ENCODE measurements at places on chromosomes 12 and 14.

GRCh38 chr12:105330931-105331804 is 677 bp downstream of the C12orf75 start:
- peak overlapping the region; percentile 84 for H3K4me3 ChIP-seq
- no peaks in the 10 kb centered on the region for H3K27me3 ChIP-seq
- DNase-seq, result peak; percentile 27
- H3K27ac ChIP-seq, result peak overlapping the region; percentile 93
- peaks cover 58% of the 10 kb centered on the region for H3K4me1 ChIP-seq

DNA sequence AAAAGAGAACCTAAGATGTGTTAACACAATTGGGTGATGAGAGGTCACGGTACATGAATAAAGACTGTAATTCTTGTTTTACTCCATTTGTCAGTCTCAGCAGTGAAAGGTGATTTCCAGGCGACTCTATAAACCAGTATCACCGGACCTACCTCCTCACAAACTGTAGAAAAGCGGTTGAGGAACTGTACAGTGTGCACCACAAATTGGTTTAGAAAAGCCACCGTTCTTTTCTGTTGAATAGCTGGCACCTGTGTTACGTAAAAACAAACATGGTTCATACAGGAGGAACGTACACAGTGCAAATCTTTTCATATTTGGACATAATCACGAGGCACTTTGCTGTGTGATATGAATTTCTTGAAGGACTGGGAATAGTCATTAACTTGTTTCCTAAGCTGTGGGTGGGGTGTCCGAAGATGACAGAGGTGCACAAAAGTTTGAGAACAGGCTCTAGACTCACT is 663 bp downstream of the WASHC3 start:
- peaks cover 48% of the 10 kb centered on the region for H3K4me1 ChIP-seq
- peaks cover 3% of the 10 kb centered on the region for H3K27me3 ChIP-seq
- no peak for DNase-seq
- peaks cover 28% of the 10 kb centered on the region for H3K36me3 ChIP-seq

GRCh38 chr12:76694369-76694768 is 69.5 kb upstream of the ZDHHC17 start:
- no peaks in the 10 kb centered on the region for H3K36me3 ChIP-seq
- no peaks in the 10 kb centered on the region for H3K4me1 ChIP-seq
- no peak for DNase-seq
- no peaks in the 10 kb centered on the region for H3K27me3 ChIP-seq

GRCh38 chr12:10826258-10826657 is at the start of gene TAS2R10:
TSS of gene TAS2R10 (minus strand) at chr12:10826358. CDS start at chr12:10826269, 89 bp downstream.
- no peak within 1 kb of the TSS for H3K27ac ChIP-seq
- no peak for DNase-seq
- no peak within 1 kb of the TSS for H3K4me3 ChIP-seq
- no peaks in the 10 kb centered on the region for H3K27me3 ChIP-seq

DNA sequence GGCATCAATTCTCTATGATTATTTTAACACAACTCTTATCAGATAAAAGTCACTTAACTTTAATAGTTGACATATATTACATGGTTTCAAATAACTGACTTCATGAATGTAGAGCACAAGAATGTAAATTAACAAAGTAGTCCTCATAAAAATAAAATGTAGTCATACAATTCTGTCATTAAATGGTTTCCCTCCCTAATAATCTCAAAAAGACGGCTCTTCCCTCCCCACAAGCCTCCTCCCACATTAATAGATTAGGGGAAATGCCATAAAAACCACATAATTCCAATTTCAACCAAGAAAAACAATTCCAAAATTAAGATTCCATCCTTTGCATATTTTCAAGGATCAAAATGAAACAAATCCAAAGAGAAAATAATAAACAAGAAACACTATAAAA is 36.7 kb downstream of the SPTLC2 start:
- H3K4me1 ChIP-seq, result peaks cover 32% of the 10 kb centered on the region
- no peaks in the 10 kb centered on the region for H3K36me3 ChIP-seq
- DNase-seq, result no peak
- H3K27me3 ChIP-seq, result no peaks in the 10 kb centered on the region
- no peak overlapping the region for H3K4me3 ChIP-seq

GRCh38 chr14:72515779-72516770 is 377.8 kb downstream of the DPF3 start:
- H3K4me3 ChIP-seq, result no peak overlapping the region
- H3K36me3 ChIP-seq, result no peaks in the 10 kb centered on the region
- no peaks in the 10 kb centered on the region for H3K27me3 ChIP-seq
- DNase-seq, result no peak
- peaks cover 44% of the 10 kb centered on the region for H3K4me1 ChIP-seq

DNA sequence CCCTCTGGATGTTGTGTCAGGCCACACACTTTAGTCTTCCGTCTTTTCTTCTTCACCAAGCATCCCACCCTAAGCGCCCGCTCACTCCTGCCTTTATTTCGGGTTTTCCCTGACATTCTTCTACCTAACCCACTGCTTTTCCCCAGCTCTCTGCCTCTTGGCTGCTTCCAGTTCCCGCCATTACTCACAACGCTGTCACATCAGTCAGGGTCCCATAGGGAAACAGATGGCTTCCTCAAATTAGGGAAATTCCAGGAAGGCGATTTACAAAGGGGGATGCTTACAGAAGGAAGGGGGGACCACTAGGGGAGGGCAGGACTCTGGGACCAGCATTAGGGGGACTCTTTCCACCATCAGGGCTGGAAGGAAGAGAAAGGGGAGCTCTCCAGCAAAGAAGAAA is 9.2 kb upstream of the PPP1R13B start:
- H3K27ac ChIP-seq, result no peak overlapping the region
- H3K4me1 ChIP-seq, result peaks cover 9% of the 10 kb centered on the region
- H3K27me3 ChIP-seq, result no peaks in the 10 kb centered on the region
- no peaks in the 10 kb centered on the region for H3K36me3 ChIP-seq

- H3K4me1 ChIP-seq, result no peaks in the 10 kb centered on the region
- no peaks in the 10 kb centered on the region for H3K36me3 ChIP-seq
- DNase-seq, result no peak
- H3K4me3 ChIP-seq, result no peak overlapping the region
- peaks cover 10% of the 10 kb centered on the region for H3K27me3 ChIP-seq
These were observed 13.8 kb downstream of the STON2 start for GRCh38 chr14:81386290-81386745.

DNA sequence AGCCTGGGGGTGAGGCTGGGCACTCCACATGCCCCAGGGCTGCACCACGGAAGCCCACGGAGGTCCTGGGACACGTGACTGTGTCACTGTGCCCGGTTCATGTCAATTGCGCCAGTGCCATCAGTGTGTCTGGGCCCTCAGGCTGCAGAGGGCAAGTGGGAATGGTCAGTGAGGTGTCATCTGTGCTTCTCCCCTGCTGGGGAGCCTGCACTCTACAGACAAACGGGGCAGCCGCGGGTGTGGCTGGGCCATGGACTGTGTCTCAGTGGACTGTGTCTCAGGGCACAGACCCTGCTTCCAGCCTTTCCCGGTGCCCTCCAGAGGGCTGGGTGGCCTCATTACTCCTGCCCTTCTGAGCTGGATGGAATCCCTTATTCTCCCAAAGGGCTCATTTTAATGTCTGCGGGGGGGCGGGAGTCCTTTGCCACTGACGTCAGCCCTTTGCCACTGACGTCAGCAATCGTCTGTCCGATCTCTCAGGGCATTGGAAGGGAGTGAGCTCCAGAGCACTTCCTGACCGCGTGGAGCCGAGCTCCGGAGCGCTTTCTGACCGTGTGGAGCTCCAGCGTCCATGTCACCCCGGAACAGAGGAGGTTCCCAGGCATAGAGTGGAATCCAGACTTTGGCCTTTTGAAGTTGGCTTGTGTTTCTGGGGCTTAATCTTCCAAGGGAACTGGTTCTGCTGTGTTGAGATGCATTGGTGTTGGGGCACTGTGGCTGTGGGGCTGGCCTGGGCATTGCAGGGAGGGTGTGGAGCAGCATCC is 72.4 kb downstream of the ADGRD1 start:
- peaks cover 13% of the 10 kb centered on the region for H3K27me3 ChIP-seq
- no peak overlapping the region for H3K4me3 ChIP-seq
- no peak overlapping the region for H3K27ac ChIP-seq
- no peak for DNase-seq
- no peaks in the 10 kb centered on the region for H3K36me3 ChIP-seq

DNA sequence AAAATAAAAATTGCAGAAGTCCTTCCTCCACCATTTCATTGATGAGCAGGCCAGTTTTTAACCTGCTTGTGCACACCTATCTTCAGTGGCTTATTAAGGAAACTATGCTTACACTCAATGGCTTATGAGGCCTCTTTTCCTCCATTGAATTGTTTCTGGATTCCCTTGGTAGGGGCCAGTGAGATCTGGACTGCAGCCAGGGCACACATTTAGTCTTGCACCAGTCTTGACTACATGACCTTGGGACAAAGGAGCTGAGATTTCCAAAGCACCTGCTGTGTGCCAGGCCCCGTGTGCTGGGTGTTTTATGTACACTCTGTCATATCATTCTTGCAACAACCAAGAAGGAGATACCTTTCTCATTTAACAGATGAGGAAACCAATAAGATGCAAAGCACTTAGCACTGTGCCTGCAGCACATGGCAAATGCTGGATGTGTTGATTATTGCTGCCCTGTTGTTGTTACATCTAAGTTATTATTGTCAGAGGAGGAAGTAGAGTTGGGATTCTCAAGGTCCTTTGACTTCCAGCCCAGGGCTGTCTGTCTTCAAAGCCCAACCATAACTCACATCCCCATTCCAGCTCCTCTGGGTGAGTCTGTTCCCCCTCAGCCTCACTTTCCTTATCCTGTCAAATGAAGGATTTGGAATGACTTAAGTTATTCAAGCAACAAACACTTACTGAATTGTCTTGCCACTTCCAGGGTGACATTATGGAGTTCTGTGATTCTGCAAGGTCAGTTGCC is 31.6 kb upstream of the RIN3 start:
- no peak for DNase-seq
- H3K36me3 ChIP-seq, result no peaks in the 10 kb centered on the region
- H3K4me1 ChIP-seq, result peaks cover under 1% of the 10 kb centered on the region
- no peak overlapping the region for H3K4me3 ChIP-seq

DNA sequence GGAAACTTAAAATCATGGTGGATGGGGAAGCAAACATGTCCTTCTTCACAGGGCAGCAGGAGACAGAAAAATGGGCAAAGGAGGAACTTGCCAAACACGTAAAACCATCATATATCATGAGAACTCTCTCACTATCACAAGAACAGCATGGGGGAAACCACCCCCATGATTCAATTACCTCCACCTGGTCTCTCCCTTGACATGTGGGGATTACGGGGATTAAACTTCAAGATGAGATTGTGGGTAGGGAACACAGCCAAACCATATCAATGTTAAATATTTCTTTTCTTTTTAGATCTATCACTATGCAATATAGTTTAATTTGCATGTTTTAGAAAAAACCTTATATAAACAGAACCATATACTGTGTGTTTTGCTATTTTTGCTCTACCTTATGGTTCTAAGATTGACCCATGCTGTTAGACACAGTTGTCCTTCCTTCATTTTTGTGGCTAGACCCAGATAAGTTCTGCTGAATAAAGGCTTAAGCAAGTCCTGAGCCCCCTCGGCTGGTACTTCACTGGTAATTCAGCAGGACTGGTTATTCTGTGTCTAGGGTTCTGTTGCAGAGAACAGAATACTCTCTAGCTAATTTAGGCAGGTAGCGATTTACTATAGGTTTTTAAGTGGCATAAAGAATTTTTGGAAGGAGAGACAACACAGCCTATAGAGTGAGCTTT is 253.7 kb upstream of the HMGA2 start:
- H3K27me3 ChIP-seq, result peaks cover 20% of the 10 kb centered on the region
- DNase-seq, result no peak
- no peak overlapping the region for H3K27ac ChIP-seq
- no peaks in the 10 kb centered on the region for H3K4me1 ChIP-seq

GRCh38 chr12:114767906-114768722 is 84.1 kb upstream of the TBX3 start:
- DNase-seq, result no peak
- no peak overlapping the region for H3K4me3 ChIP-seq
- no peaks in the 10 kb centered on the region for H3K27me3 ChIP-seq
- H3K27ac ChIP-seq, result no peak overlapping the region

- H3K27me3 ChIP-seq, result no peaks in the 10 kb centered on the region
- H3K27ac ChIP-seq, result no peak overlapping the region
- H3K36me3 ChIP-seq, result no peaks in the 10 kb centered on the region
- no peak for DNase-seq
- H3K4me3 ChIP-seq, result no peak overlapping the region
These were observed 45.0 kb upstream of the REP15 start for GRCh38 chr12:27651201-27651600.

DNA sequence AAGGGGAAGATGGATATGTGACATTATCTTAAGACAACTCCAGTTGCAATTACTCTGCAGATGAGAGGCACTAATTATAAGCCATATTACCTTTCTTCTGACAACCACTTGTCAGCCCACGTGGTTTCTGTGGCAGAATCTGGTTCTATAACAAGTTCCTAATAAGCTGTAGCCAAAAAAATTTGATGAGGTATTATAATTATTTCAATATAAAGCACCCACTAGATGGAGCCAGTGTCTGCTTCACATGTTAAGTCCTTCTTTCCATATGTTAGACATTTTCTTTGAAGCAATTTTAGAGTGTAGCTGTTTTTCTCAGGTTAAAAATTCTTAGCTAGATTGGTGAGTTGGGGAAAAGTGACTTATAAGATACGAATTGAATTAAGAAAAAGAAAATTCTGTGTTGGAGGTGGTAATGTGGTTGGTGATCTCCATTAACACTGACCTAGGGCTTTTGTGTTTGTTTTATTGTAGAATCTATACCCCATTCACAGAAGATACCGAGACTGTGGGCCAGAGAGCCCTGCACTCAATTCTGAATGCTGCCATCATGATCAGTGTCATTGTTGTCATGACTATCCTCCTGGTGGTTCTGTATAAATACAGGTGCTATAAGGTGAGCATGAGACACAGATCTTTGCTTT is 36.9 kb downstream of the PSEN1 start:
- no peak overlapping the region for H3K4me3 ChIP-seq
- H3K27me3 ChIP-seq, result no peaks in the 10 kb centered on the region
- peaks cover 96% of the 10 kb centered on the region for H3K36me3 ChIP-seq
- no peaks in the 10 kb centered on the region for H3K4me1 ChIP-seq
- H3K27ac ChIP-seq, result no peak overlapping the region

DNA sequence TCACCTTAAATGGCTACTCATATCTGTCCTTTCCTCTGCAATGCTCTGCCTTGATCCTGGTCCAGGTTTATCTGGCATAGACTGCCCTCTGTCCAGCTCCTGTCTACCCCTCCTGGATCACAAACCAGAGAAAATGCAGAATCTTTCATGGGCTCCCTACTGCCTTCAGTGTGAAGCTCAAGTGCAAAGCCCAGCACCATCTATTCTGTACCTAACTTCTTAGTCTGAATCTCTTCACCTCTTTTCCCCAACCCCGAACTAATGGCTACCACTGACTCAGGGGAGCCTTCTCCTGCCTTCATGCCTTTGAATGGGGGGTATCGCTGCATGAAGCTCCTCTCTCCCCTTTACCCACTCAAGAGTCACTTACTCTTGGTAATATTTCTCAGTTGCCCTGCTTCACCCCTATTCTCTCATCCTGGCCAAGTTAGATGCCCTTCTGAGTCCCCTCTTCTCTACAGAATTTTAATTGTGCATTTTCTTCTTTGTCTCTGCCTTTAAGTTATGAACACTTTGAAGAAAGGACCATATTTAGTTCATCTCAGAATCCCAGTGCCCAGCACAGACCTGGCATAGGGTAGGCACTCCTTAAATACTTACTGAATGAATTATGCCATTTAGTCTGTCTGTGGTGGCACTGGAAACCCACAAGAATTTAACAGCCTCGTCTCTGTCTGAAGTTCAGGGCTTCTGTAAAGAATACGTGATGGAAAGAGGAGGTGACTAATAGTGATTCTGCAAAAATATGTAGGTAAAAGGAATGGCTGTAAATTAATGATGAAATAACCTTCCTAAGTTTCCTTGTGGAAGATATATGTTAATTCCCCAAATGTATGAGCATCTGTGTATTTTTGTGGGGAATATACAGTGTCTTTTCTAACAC is 191.3 kb upstream of the AMIGO2 start:
- H3K4me1 ChIP-seq, result peaks cover 81% of the 10 kb centered on the region
- H3K27me3 ChIP-seq, result no peaks in the 10 kb centered on the region
- H3K27ac ChIP-seq, result peak overlapping the region; percentile 46
- peak overlapping the region; percentile 69 for H3K4me3 ChIP-seq
- H3K36me3 ChIP-seq, result peaks cover 2% of the 10 kb centered on the region

Data from naive thymus-derived CD8-positive, alpha-beta T cell (primary cell).